Activated T-helper 1 cell treated with anti-CD3 and anti-CD28 coated beads, Interleukin-12 subunit alpha, Interleukin-12 subunit beta, Interleukin-2, Interleukin-4 antibody, amounts not matched to agents 30 ng/mL and 10 ng/mL and 1 ng/mL, durations not matched to agents 14 hours and 24 hours and 36 hours (primary cell): ENCODE measurements at places on chromosomes 1 and 21. TPM values are rescaled to one million over a fixed set of nuclear protein-coding genes. Genes with fewer than 3 reads are reported as not detected.

- DNase-seq, result no peak
Measured at GRCh38 chr1:101509370-101509769, 272.6 kb downstream of the S1PR1 start.

GRCh38 chr1:207305489-207305873 is 16.0 kb upstream of the CD55 start:
- no peak for DNase-seq

DNA sequence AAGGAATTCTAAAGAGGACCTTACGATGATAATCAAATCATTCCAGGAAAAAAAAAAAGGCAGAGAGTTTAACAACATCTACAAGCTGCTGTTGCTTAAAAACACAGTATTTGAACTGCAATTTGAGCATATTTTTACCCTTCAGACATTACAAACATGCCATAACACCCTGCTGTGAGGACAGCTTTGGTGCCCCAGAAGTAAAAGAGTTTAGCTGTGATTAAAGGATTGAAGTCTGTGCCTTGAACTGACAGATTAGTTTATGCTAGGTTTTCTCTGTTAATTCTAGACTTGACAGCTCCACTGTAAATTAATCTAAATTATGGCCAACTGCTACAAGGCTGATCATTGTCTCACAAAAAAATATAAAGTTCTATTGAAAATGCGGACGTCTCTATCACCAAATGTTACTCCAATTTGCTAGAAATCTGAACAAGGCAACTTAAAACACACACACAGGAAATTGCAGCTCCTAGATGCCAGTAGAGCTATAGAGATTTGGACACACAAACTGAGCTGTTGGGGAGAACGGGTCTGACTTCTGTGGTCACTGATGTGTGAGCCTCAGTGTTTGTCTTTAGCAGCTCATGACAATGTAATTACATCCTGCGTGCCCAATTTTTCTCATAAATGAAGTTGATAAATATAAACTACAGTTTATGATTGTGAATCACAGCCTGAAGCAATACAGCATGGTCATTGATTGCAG is 217.9 kb downstream of the NTNG1 start:
- DNase-seq, result no peak

DNA sequence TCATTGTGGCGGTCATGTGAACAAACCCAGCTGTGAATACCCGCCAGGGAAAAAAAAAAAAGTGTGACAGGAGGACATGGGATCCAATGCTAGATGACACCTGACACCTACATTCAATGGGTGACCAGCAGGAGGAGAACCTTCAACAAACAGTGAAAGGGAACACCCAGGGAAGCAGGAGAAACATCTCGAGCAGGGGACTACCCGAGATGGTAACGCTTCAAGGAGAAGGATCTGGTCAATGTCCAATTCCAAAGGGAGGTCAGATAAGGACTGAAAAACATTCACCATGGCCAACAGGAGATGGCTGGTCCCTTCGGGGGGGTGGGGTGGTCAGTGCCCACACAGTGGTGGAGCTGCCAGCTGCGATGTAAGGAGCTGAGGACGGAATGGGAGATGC is 46.3 kb downstream of the PTPN14 start:
- no peak for DNase-seq

- DNase-seq, result no peak
Measured at GRCh38 chr21:36893581-36893980, 72.9 kb downstream of the HLCS start.

GRCh38 chr1:218217040-218217439 is 68.1 kb upstream of the RRP15 start:
- no peak for DNase-seq

DNA sequence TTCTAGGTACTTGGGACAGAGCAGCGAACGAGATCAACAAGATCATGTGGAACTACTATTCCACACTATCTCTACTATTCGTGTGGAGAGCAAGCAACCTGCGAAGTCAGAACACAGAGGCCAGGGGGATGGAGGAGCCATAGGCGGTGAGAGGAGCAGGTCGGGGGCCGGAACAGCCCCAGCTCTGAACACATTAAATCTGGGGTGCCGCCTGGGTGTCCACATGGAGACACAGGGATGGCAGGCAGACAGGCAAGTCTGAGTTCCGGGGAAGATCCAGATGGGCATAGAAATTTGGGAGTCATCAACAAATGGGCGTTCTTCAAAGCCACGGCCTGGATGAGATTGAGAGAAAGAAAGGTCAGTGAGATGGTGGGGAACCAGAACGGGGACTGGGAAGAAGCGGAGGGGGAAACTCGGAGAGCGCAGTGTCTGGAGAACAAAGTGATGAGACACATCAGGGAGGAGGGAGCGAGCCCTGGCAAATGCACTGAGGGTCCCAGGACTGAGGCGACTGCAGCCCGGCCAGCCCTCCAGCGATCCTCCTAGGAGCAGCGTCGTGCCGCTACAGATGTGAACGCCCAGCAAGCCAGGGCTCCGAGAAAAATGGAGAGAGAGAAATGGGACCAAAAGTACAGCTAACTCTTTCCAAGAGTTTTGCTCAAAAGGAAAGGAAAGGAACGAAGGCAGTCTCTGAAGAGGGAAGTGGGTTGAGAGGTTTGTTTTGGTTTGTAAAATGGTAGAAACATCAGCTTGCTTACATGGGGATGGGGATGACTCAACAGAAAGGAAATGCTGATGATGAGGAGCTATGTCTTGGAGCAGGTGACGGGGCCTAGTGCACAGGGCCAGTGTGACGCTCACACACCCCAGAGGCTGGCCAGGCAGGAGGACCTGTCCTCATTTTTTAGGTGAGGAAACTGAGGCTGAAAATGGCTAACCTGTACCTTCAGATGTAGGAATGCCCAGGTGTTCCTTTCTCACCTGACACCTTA is 84.5 kb downstream of the GLIS1 start:
- DNase-seq, result no peak

- no peak for DNase-seq
Measured at GRCh38 chr1:174875306-174875705, 124.4 kb upstream of the CACYBP start.

DNA sequence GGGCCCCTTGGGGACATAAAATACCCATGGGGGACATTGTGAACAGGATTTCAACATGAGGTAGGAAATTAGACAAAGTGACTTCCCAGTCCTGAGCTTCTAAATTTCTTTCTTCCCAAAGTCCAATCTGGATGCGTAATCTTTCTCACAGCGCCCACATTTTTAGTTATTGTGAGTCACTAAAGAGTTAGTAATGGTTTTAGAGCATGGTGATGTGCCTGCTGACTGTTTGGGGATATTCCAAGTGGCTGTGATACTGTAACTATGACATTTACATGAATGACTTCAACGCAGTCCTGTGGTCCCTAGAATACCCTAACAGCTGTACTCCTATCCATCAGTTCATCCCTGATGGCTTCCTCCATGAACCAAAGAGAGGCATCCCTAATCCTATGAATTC is 224.0 kb upstream of the COA6 start:
- no peak for DNase-seq

DNA sequence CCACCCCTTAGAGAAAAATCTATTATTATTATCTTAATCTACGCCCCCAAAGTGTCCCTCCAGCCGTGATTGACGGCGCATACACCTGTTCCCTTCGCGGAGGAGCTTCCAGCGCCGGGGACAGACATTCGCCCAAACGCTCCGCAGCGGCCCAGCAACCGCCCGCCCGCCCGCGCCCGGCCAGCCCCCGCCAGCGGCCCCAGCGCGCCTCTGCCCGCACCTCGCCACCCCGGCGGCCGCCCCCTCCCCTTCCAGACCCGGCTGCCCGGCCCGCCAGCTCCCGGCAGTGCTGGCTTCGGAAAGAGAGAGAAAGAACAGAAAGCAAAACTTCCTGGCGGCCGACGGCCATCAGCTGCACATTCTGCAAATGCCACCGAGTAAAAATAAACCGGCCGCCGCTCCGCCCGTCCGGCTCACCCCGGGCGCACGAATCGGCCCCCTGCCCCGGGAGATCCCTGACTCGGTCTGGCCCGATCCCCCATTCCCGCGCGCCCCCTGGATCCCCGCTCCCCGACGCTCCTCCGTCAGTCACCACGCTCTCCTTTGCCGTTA is 1.6 kb downstream of the CASZ1 start:
- DNase-seq, result no peak

DNA sequence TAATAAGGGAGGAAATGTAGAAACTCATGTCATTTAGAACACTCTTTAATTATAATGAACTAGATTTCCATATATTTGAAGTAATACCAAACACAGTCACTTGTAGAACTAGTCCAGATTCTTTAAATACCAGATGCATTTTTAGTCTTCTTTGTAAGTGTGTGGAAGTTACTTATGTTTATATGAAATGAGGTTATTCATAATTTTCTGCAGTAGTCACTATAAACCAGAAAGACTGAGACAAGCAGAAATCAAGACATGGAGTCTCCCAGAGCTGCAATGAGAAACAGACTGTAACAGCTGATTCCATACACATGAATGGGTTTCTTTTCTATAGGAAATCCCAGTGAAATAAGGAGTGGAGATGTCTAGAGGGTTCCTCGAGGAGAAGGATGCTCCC is 216.6 kb upstream of the ZP4 start:
- DNase-seq, result no peak

GRCh38 chr1:114033216-114033706 is 54.0 kb downstream of the OLFML3 start:
- DNase-seq, result no peak

- no peak for DNase-seq
Measured at GRCh38 chr1:29640428-29640785, 404.1 kb downstream of the PTPRU start.

- DNase-seq, result no peak
Measured at GRCh38 chr1:226709953-226710352, 29.1 kb downstream of the ITPKB start.

DNA sequence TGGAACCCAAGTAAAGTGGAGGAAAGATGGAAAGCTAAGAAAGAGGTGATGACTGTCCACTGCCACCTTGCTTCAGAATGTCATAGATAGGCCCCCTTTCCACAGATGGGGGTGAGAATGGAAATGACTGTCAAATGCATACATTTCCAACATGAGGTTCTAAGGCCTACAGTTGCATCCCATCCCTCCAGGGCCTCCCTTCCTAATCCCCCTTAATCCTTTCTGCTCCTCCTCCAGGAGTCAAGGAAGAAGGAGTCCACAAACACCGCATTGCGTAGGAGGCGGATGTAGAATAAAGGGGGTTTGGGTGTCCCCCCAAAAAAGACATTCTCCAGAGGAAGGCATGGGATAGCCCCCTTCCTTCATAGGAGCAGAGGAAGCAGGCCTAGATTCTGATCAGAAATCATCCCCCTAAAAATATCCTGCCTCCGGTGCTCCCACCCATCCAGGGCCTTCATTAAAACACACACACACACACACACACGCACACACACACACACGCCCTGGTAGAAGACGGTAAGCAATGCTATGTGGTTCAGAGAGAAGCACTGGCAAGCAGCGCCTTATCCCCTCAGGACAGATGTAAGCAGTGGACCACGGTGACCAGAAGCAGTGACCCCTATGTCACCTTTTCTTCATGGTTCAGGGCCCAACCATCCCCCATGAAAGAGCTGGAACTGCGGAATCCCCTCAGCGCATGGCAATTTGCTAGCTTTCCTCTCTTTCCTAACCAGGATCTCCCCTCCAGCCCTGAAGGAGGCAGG is 2.0 kb downstream of the SV2A start:
- DNase-seq, result no peak

GRCh38 chr1:193952778-193953374 is 766.5 kb upstream of the B3GALT2 start:
- DNase-seq, result no peak

DNA sequence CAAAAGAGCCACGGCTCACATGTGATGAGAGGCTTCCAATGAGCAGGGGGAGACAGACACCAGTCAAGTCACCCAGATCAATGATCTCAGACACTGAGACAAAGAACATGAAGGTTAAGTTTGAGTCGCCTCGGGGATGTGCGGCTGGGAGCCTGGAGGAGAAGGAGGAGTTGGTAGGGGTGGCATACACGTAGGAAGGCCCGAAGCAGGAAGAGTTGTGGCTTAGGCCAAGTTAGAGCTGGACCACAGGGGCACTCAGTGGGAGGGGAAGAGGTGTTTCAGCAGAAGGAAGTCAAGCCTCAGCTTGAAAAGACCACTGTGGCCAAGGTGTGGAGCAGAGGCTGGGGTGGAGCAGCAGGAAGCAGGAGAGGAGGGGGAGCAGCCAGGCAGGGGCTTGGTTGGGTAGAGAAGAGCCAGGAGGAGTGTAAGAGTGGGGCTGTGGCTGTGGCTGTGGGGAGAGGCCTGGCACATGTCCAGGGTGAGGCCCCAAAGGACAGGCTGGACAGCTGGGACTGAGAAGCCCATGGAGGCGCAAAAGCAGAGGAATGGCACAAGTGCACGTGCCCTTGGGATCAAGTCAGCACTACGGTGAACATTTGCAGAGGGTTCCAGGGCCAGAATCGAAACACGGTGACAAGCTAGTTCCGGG is 27.6 kb downstream of the CTNNBIP1 start:
- no peak for DNase-seq

GRCh38 chr21:35711661-35712060 is 348.7 kb downstream of the SETD4 start:
- no peak for DNase-seq

Gene SPAG17
- total RNA-seq, result not detected in 2 replicates

Gene PCP4L1
- total RNA-seq, result 0.20 TPM in 1 of 2 replicates, not detected in the other

Gene ASAP3
- total RNA-seq, result not detected in 2 replicates

Gene OR14K1
- total RNA-seq, result not detected in 2 replicates

Gene FAM163A
- total RNA-seq, result not detected in 2 replicates

Gene OR2L5
- total RNA-seq, result not detected in 2 replicates

Gene RGSL1
- not detected in 2 replicates for total RNA-seq

Gene RORC
- total RNA-seq, result 2.6 and 2.7 TPM in 2 replicates
